ENCODE measurements at places on chromosomes 1 and 21.
A peak's percentile ranks its signal among the peaks of the same experiment; 100 is the strongest.

DNA sequence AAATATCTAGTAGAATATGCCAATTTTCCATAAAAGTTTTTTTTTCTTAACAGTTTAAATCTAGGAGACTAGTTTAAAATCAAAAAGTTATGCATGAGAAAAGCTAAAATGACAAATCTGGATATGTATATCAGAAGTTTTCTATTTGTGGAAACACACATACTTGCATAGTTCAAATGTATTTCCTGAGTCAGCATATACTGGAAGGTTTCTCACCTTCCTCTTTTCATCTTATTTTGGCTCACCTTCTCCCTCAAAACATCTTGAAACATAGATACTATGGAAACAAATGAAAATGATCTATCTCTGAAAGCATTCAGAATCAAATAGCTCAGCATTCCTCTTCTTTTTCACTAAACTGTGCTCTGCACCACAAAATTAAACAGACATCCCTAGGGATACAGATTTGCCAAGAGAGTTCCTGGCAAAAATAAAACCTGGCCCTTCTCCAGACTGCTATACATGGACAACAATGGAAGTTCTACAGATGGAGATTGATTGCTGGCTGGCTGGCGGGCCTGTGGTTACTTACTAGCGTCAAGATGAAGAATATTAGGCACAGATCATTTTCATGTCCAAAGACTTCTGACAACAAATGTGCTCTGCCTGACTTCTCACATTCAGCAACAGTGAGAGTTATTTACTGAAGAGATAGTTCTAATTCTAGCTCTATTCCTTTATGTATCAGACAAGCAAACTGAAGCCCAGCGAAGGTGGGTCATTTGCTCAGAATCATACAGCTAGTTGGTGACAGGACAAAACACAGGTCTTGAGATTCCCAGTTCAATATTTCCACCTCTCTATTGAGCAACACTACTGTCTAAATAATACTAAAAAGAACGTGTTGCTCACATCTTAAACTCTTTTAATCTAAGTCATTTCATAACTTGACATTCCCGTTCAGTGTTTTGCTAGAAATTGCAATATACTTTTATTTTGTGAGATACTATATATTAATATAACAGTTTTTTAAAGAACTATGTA, 26.6 kb downstream of the DIPK1A start:
- peak; percentile 11 for DNase-seq

DNA sequence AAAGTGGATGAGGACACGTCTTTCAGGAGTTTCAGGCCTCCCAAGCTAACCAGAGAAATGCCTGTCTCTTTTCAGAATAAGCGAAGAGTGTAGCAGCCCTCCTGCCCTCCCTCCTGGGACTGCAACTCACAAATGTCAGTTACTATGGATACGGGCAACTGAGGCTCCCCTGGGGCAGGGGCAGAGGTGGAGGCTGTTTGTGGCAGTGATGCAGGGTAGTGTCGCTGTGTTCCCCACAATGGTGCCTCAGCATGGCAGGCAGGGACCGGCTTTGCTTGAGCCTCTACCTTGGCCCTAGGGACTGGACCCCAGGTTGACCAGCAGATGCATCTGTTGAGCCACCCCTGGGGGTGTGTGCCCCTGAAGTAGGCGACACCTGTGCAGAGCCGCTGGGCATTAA, 10.2 kb downstream of the NFASC start:
- DNase-seq = no peak

DNA sequence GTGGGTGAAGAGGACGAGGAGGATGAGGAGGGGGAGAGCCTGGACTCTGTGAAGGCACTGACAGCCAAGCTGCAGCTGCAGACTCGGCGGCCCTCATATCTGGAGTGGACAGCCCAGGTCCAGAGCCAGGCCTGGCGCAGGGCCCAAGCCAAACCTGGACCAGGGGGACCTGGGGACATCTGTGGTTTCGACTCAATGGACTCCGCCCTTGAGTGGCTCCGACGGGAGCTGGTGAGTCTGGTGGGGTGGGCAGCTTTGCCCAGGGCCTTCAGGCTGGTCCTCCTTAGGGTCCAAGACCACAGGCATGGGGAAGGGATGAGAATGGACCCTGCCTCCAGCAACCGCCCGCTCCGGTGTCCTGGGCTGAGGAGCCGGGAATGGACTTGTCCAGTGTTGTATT, 430 bp downstream of the FAM167B start:
- DNase-seq = no peak

- peak; percentile 60 for DNase-seq
These were observed 81.5 kb downstream of the ABCA4 start for GRCh38 chr1:94039514-94039870.

GRCh38 chr1:227343206-227343605, 24.9 kb upstream of the CDC42BPA start:
- DNase-seq = no peak

DNA sequence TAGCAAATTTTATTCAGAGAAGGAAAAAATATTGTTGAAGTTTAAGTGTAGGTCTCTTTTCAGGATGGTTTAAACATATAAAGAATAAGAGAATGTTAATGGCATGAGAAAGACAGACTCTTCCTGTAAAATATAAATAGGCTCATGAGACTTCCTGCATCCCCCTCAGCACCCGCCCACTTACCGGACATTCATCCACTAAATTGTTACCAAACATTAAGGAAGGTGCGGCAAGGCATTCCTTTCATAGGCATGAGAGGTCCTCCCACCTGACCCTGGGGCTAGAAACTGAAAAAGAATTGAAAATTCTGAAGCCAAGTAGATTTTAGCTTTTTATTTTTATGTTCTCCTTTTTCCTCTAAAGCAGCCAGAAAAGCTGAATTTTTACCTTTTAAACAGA, 10.6 kb upstream of the USP1 start:
- DNase-seq = no peak

DNA sequence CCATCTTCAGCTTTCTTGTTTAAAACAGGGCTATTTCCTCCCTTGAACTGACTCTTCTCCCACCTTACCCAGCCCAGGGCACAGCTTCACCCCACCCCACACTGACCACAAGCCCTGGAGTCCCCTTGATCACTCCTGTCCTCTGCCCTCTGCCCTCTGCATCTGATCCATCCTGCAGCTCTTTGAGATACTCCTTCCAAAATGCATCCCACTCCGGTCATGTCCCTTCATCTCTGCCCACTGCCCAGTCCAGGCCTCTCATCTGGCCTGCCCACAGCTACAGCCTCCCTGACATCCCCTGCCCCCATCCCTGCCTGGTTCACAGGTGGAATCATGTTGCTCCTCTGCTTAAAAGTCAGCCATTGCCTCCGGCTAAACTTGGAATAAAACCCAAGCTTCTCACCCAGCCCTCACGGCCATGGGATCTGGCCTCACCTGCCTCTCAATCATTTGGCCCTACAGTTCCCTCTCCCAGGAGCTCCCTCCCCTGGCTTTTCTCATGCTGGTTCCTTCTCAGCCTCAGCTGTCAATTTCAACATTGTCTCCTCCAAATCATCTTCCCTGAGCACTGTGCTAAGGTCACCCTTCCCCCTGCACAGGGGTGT, 202.0 kb downstream of the MATN1 start:
- no peak for DNase-seq

DNA sequence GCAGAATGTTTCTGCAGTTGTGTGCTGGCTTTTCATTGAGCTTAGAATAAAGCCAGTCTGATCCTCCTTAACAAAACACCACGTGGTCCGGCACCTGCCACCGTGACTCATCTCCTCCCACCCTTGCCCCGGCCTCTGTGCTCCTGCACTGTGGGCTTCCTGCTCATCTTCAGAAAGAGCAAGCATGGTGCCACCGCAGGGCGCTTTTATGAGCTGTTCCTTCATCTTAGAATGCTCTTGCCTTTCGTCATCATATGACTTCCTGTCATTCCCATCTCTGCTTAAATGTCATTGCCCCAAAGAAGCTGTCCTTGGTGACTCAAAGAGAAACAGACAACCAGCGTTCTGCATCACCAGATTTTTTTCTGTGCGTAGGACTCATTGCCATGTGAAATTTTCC, 117.8 kb downstream of the HHAT start:
- no peak for DNase-seq

DNA sequence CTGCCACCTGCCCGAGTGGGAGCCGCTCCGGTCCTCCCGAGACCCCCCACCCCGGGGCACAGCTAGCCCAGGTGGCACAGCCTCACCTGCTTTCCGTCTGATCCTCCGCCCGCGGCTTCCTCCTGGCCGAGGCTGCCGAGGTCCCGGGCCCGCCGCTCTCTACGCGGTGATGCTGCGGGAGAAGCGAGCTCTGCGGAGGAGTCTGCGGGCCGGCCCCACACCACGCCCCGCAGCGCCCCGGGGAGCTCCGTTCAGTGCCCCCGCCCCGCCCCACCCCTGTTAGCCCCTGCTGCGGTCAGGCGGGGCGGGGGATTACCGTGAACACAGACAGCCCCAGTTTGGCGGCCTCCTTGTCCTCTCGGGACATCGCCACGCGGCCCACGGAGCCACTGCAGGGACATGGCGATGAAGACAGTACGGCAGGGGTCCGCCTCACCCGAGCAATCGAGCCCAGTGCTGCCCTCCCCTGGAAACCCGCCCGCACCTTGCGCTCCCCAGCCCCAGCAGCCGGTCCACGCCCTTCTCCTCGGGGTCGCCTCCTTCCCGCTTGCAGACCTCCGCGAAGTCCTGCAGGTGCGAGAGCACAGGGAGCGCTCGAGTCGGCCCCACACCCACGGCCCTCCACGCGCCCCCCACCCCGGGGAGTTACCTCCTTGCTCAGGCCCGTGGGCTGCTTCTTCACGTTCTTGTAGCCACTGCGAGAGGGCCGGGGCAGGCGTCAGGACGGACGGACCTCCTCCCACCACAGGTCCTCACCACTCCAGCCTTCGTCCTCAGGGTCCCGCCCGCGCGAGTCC, 933 bp downstream of the C1orf35 start:
- DNase-seq = peak; percentile 65

DNA sequence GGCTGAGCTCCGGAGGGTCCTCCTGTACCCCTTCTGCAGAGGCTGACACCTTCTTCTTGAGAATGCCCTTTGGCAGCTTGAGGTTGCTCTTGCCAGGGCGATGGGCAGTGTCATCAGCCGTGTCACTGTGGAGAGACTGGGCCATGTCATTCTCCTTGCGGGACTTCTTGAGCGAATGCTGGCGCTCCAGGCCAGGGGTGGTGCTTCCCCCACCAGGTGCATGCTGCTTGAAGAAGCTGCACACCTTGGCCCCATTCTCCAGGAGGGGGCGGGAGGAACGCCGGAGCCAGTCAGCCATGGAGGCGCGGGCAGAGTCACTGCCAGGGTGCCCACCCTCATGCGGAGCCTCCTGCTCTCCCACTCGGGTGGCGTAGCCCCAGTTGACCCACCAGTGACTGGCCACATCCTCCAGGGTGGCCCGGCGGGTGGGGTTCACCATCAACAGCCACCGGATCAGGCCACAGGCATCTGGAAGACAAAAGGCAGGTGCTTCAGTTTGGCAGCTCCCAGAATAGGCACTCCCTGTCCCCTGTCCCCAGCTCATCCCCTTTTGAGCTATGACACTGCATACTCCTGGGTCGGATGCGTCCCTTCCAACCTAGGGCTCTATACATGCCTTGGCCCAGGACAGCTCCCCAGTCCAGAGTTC, 17.4 kb downstream of the NUAK2 start:
- DNase-seq = no peak

- DNase-seq = no peak
These were observed 156.9 kb downstream of the EDEM3 start for GRCh38 chr1:184597650-184598357.

DNA sequence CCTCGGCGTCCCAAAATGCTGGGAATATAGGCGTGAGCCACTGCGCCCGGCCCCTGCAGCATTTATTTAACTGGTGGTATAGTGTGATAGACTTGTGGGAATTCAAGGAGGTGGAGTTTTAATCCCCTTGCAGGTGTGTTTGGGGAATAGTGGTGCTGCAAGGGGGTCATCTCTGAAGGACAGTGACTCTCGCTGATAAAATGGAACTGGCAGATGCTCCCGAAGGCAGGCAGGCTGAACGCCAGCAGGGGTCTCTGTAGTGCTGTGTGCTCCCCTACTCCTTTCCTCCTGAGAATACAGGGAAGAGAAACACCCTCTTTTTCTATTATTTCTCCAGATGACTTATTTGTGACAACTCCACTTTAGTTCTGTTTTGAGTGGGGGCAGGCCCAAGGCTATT, 4.0 kb downstream of the OSCP1 start:
- peak; percentile 38 for DNase-seq

DNA sequence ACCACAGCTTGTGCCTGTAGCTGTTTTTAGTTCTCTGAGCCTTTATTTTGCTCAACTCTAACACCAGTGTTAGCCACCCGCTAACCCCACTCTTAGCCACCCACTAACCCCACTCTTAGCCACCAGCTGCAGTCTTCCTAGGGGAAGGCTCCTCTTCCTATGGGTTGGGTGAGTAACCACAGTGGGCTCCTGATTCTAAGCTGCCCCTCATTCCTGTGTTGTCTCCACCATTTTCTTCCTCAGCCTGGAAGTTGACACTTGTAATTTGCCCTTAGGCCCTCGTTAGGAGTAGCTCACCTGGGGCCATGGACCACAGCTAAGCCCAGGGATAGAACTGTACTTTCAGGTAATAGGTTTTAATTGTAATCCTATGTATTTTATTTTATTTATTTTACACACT, 782.9 kb upstream of the TPTE start:
- DNase-seq = no peak

- no peak for DNase-seq
These were observed 145.5 kb downstream of the USP25 start for GRCh38 chr21:15875286-15875685.

GRCh38 chr21:44445145-44445812, 10.0 kb upstream of the LRRC3 start:
- no peak for DNase-seq

DNA sequence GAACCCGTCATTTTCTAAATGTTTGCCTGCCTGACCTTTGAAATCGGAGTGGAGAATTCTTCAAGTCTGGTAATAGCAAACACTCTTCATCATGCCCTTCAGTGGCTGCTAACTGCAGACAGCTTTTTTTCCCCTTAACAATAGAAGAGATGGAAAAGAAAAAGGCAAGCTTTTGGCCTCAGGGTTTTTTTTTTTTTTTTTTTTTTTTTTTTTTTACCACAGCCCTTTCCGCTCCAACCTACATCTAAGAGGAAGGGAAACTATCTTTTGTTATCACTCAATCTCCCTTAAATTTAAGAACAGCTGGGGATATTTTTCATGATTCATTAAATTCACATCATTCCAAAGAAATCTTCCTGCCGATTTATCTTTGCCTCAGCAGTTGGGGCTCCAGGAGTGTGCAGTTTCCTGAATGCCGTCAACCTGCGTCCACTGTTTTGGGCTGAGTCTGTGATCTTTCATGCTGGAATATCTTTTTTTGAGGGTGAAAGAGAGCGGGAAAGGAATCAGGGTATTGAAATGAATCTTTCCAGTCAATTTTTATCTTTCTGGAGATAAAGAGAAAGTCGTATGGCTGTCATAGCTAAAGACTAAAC, 144.5 kb upstream of the SMYD2 start:
- no peak for DNase-seq

- no peak for DNase-seq
These were observed 259.1 kb upstream of the POU3F1 start for GRCh38 chr1:38305666-38306065.

DNA sequence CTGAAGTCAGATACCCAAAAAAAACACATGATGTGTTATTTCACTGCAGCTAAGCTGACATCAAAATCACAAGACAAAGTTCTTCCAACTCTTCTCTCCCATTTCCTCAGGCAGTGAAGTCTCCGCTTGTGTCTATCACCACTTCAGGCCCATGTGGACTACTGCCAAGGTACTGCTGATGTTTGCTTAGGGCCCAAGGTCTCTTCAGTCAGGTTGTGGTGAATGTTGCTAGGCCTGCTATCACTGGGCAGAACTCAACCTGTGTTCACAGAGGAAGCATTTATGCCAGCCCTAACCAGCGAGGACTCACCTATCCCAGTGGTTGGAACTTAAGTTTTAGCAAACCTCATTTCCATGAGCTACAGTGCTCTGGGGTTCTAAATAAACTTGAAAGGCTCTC, 156.5 kb upstream of the BRINP3 start:
- no peak for DNase-seq

GRCh38 chr1:237074371-237075117, 32.6 kb downstream of the RYR2 start:
- DNase-seq = no peak
